Stimulated activated CD8-positive, alpha-beta memory T cell treated with anti-CD3 and anti-CD28 coated beads, Interleukin-15, amount 100 ng/mL, for 24 hours (primary cell): ENCODE measurements at places on chromosomes 7 and 10.

DNA sequence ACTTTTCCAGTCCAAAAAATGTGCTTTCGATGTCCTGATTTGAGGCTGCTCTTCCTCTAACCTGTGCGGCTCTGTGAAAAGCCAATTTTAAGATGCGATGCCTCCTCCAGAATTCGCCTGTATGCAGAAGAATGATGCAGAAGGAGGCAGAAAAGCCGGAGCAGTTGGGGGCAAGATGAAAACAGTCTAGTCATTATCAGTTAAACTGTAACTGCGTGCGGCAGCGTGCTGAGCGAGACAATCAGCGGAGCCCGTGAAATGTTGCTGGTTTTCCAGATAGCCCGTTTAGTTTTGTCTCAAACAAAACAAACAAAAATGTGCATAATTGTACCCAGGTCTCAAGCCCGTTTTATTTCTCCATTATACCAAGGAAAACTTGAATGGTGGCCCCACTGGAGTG is 137.0 kb upstream of the FGFR2 start:
- DNase-seq: no peak

GRCh38 chr7:117395743-117396142 is 31.6 kb downstream of the ASZ1 start:
- no peak for DNase-seq

GRCh38 chr7:30652132-30652531 is 30.1 kb downstream of the CRHR2 start:
- no peak for DNase-seq

DNA sequence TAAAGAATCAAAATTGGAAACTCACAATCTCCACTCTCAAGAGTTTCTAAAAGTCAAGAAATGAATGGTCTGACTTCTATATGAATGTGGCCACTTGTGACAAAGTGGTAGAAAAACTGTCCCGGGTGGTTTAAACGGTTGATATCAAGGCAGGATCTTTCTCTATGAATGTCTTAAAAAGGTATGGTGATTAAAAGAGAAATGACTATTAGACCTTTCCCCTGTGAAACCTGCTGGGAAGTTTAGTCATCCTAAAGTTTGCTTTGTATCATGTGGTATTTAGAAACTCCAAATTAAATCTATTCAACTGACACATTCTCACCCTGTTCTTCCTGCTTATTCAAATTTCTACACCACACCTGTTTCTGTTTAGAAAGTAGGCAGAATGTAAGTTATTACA is 492.5 kb downstream of the XPNPEP1 start:
- DNase-seq: no peak

DNA sequence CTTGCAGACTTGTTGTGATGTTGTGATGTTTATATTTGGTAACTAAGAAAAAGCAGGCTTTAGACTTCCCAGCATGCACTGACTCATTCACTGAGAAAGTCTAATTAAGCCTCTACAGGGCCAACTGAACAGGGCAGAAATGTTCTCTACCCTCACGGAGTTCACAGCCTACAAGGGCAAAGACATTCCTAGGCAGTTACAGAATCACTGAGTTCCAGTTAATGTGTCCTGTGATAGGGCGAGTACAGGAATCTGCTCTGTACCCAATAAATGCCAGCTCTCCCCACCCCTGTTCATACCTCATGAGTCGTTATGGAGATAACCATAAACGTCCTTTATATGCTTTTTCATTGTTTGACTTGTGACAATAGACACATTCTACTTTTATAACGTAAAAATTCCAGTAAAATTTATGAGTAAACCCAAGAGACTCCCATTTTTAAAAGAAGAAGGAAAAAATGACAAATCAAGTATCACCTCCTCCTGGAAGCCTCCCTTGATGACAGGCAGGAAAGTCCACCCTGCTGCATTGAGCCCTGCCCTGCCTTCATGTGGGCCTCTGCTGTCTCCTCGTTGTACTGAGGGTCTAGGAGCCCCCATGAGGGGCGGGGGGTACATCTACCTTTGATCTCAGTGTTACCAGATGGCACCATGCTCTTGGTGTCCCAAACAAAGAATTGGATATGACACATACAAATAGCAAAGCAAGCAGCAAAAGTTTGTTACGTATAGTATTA is 14.3 kb downstream of the MUC12 start:
- no peak for DNase-seq

DNA sequence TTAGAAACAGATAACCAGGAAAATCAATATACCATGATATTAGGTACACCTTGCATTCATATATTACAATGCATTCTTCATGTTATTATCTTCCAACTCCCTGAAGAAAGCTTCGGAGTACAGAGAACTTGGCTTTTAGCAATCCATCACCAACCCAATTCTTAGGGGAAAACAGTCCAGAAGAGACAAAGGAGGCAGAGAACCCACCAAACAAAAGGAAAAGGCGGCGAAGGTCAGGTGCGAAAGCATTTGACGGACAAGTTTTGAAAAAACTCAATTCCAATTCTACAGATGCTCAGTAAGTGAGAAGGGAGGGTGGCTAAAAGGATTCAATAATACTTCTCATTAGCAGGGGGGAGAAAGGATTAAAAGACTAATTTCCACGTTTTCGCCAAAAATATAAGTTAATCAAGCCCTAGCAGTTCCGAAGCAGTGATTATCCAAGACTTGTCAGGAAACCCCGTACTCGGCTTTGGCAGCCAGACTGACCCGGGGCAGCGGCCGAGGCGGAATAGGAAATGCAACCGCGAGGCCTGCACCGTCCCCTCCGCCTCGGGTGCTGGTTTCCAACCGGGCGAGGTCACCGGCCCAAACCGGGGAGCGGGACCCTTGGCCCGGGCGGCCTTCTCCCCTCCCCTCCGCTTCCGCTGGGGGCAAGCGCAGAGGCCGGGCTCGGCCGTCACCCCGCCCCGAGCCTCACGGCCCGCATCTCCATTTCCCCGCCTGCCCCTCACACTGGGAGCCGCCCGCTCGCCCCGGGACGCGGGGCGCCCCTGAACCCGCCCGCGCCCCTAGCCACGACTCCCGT is 747 bp downstream of the GDI2 start:
- peak; percentile 13 for DNase-seq

- DNase-seq: no peak
Measured at GRCh38 chr10:12509016-12509793, 159.9 kb downstream of the CAMK1D start.

GRCh38 chr10:62037166-62037831 is 135.8 kb downstream of the ARID5B start:
- DNase-seq: no peak

DNA sequence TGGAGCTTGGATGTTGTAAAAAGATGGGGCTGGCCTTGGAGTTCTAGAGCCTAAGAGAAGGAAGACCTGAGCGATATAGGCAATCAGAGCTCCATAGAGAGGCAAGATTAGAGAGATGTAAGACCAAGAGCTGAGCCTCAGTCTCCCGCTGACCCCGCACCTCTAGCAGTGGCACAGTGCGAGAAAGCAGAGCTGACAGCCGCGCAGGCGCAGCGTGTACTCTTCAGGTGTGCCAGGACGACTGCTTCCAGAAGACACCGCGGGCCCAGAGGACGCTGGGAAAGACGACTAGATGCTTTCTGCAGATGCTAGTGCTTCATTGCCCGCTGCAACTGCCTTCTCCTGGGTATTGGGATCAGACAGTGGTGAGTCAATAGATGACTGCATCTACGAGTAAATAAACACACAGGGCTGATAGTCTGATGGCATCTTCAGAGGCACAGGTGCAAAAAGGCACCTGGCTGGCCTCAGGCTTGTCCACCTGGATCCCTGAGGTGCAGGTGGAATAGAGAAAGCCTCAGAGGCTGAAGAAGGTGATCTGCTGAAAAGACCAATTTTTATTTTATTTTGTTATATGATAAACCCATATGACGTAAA is 38.1 kb upstream of the CCDC6 start:
- DNase-seq: no peak

DNA sequence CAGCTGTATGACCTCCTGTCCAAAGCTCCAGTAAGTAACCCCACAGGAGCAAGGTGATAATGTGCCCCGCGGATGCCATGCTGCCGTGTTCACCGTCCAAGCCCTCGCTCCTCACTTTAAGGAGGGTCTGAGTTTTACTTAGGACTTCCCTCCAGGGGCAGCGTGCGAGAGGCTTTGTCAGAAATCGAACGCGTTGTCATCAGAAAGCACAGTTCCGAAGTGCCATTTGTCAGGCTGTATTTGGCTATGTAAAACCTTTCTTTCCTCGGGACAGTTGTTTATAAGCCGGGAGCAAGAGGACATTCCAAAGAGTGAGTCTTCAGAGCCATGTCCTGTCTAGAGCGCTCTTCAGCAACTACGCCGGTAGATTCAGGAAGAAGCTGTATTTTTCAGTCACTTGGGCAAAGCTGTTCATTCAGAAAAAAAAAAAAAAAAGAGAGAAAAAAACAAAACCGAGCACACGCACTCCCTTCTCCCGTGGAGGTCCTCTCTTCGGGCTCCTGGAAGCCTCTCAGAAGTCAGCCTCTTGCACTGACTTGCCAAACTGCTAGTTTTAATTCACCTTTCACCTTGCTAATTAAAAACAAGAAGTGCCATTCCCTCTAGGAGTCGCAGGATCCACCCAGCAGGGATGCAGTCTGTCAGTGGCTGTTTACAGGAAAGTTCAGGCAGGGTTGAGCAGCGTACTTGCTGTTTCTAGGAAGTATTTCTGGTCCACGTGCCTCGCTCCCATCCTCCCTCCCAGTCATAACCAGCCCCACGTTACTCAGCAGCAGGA is at the start of gene SEMA3E:
Gene SEMA3E (minus strand): TSS at position 676 of the 778 bp plus-strand sequence.
- no peak for DNase-seq

DNA sequence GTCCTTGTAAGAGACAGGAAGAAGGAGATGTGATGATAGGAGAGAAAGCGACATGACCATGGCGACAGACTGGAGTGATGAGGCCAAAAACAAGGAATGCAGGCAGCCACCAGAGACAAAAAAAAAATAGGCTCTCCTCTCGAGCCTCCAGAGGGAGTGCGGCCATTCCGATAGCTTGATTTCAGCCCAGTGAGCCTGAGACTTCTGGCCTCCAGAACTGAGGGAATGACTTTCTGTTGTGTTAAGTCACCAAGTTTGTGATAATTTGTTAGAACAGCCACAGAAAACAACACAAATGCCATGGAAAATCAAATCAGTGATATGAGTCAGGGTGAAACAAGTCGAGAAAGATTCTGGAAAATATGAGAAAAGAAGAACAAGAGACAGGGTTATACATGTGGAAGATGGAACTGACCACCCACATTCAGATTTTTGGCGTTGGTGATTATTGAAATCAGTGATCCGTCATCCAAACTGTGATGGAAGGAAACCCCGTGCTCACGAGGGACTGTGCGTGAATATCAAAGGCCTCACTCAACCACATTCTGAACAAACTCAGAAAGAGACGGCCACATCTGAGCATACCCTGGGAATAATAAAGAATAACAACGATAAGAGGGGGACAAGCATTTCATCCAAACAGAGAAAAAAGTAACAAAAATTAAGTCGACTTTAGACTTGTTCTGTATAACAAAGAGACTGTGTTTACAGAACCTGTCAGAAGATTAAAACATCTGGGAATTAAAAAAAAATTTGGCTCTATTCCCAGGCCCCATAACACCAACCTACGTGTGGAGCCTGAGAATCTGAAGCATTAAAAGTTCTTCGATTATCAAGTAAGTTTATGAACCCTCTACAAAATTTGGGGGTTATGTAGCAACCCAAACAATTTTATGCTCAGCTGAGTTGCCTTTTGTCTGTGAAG is 72.1 kb downstream of the EEPD1 start:
- no peak for DNase-seq

DNA sequence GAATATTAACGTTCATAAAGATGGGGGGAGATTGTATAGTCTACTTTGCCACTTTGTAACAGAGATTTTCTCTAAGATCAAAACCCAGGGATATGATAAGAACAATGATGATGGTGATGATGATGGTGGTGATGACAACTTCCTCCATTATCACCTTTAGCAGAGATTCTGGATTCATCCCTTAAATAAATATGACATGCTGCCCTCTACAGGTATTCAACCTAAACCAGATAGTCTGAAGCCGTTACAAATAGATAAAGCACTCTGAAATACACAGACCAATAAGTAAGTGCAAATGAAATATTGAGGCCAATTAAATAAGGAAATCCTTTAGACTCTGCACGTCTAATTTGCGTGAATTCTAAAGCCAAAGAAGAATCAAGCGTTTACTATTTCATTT is 211.5 kb downstream of the CREB5 start:
- no peak for DNase-seq

DNA sequence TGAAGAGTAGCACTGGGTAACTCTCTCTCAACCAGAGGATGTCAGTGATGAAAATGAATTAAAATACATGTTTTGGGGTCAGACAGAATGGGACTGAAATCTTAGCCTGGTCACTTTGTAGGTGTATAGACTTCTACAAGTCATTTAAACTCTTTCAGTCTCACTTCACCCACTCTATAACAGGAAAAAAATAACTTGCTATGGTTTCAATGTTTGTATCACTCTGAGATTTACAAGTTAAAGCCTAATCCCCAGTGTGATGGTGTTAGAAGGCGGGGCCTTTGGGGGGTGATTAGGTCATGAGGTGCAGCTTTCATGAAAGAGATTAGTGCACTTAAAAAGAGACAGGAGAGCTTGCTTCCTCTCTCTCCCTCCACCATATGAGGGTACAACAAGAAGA is 134.8 kb downstream of the INHBA start:
- no peak for DNase-seq

GRCh38 chr7:141043616-141044015 is 28.9 kb upstream of the MRPS33 start:
- no peak for DNase-seq

GRCh38 chr10:6275022-6275997 is 72.6 kb downstream of the PFKFB3 start:
- peak; percentile 48 for DNase-seq

DNA sequence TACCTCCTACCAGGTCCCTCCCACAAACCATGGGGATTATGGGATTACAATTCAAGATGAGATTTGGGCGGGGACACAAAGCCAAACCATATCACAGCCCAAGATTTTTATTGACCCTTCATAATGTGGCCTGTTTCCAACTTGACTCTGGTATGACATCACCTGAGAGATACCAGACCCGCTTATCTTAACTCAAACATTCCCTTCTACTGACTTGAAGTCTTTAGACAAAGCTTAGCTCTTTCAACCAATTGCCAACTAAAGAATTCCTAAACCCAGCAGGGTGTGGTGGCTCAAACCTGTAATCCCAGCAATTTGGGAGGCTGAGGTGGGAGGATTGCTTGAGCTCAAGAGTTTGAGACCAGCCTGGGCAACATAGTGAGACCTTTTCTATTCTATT is 67.9 kb downstream of the CLRN3 start:
- no peak for DNase-seq

DNA sequence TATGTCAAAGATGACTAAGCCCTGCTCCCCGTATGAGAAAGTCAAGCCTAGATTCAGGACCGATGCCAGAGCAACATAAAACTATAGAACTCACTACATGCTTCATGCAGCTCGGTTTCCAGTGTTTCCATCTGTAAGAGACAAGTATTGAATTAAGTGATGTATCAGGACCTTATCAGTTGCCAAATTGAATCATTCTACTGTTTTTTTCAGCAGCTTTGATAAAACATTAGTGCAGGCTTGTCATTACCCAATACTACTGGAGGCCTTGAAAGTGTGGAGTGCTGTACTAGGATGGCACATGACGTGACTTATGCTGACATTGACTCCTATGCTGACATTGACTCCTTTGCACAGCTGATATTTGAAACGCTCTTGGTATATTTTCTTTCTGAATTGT is 10.8 kb upstream of the NRP1 start:
- no peak for DNase-seq
